ENCODE measurements at places on chromosomes 13 and 19. TPM values are rescaled to one million over a fixed set of nuclear protein-coding genes. Genes with fewer than 3 reads are reported as not detected.
A peak's percentile ranks its signal among the peaks of the same experiment; 100 is the strongest.

DNA sequence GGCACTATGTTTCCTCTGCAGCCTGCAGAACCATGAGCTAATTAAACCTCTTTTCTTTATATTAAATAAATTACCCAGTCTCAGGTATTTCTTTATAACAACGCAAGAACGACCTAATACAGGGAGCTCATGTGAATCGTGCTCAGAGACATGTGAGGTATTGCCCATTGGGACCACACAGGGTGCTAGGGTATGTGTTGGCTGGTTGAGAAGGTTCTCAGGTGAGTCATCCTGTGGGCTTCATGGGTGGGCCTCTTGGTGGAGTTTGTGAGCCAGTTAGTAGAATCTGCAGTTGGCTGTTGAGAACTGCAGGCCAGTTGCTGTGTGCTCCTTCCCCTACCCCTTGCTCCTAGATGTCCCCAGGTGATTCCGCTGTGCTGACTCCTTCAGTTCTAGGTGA lies 163.0 kb downstream of the HS6ST3 start:
- no peak for DNase-seq

Gene ZNF283
- 6.5 TPM for total RNA-seq

DNA sequence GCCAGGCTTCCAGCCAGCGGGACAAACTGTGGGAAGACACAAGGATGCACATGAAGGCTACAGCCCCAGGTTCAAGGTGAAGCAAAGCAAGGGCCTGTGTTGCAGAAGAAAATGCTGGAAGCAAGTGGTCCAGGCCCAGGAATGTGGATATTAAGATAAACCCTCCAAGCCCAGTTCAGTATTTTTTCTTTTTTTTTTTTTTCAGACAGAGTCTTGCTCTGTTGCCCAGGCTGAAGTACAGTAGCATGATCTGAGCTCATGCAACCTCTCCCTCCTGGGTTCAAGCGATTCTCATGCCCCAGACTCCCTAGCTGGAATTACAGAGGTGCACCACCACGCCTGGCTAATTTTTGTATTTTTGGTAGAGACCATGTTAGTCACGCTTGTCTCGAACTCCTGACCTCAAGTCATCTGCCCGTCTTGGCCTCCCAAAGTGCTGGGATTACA lies 4.4 kb downstream of the PRDX2 start:
- DNase-seq: no peak

GRCh38 chr13:95137096-95137495 lies 164.2 kb downstream of the ABCC4 start:
- DNase-seq: no peak

- peak; percentile 71 for DNase-seq
Observed at GRCh38 chr19:46678110-46678732, 17.2 kb upstream of the DACT3 start.

DNA sequence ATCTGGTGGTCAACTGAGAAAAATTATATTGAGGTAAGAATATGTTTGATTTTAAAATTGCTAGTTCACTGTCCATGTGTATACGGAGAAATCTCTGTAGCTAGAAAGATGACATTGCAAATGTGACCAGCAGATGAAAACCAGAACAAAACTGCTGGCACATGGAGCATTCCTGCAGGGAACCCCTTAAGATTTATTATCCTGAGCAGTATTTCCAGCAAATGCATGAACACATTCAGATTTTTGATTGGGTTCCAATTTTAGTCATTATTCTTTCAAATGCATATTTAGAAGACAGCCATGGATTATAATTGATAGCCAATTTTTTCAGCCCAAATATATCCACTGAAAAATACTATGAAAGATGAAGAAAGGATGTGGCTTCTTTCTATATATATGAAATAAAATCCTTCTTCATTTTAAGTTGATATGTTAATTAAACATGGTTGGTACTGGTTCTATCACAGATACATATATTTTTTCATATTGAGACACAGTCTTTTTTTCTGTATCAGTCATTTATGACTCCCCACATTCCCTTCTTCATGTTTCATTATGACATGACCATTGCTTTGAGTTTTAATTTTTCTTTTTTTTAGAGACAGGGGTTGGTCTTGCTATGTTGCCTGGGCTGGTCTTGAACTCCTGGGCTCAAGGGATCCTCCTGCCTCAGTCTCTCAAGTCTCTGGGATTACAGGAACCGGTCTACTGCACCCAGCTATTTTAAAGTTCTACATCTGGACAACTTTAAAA lies 376.5 kb downstream of the KLF12 start:
- no peak for DNase-seq

Gene WDR88
- not detected for total RNA-seq
